Activated CD4-positive, alpha-beta T cell treated with anti-CD3 and anti-CD28 coated beads, Interleukin-2, amount 10 ng/mL, durations not matched to agents 7 days and 5 days (primary cell): ENCODE measurements at places on chromosomes 5 and 9.

- DNase-seq, result peak; percentile 25
These were observed 439 bp downstream of the SSBP2 start for GRCh38 chr5:81750308-81751008.

DNA sequence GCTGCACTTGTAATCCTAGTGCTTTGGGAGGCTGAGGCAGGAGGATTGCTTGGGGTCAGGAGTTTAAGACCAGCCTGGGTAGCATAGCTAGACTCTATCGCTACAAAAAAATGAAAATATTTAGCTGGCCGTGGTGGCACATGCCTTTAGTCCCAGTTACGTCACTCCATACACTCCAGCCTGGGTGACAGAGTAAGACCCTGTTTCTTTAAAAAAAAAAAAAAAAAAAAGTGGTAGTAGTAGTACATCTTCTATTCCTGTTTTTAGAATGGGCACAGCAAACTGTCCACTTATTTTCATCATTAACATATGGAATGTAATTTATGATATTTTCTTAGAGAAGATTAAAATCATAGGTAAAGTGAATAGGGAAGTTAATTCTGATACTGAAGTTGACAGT, 48.2 kb downstream of the TRIO start:
- no peak for DNase-seq

- DNase-seq, result no peak
These were observed 7.5 kb downstream of the RPS6 start for GRCh38 chr9:19372567-19372966.

- no peak for DNase-seq
These were observed 90.0 kb upstream of the SV2C start for GRCh38 chr5:75993183-75993582.

DNA sequence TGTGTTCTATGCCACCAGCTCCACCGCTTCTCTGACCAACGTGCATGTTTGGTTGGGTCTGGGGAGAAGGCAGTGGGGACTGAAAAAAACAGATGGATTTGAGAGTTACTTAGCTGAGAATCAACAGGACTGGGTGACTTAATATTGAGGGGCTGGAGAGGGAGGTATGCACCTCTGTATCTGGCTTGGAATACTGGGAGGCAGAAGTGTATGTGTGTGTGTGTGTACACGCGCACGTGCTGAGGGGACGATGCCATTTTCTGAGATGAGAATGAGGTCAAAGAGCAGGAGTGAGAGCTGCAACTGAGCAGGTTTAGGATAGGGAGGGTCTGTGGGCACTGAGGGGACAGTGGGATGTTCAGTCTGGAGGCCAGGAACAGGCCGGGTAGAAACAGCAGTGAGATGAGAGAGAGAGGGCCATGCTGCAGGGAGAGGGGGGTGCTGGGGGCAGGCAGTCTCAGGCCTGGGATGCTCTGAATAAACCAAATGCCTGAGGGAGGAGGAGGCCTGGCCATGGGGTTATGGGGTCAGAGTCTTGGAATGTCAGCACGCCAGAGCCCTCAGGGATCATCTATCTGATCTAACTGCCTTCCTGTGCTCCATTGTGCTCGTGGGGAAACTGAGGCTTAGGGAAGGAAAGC, 14.0 kb downstream of the PDGFRB start:
- DNase-seq, result no peak

- no peak for DNase-seq
These were observed 169.2 kb downstream of the MEF2C start for GRCh38 chr5:88713818-88714217.

DNA sequence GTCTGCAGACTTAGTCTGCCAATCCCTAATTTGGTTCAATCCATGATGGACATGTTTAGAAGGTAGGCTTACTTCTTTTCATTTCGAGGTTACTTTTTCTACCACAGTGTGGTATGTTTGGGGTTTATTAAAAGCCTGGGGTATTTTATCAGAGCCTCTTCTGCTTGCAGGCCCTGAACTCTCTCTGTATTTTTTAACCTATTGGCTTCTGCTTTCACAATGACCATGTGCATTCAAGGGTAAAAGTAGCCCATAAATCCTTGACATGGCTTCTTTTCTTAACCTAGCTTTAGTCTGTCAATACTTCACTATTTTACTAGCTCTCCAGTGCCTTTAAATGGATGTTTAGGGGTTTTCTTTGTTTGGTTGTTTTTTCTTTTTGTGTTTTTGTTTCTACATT, 286.6 kb downstream of the FER start:
- no peak for DNase-seq

GRCh38 chr9:37187292-37187691, 66.9 kb downstream of the ZCCHC7 start:
- no peak for DNase-seq
